ENCODE measurements at places on chromosomes 6 and 20. TPM values are rescaled to one million over a fixed set of nuclear protein-coding genes. Genes with fewer than 3 reads are reported as not detected.

CTCFL gene
- not detected for total RNA-seq

C20orf144 gene
- not detected for total RNA-seq

PSMF1 gene
- 93.3 TPM for total RNA-seq

DNA sequence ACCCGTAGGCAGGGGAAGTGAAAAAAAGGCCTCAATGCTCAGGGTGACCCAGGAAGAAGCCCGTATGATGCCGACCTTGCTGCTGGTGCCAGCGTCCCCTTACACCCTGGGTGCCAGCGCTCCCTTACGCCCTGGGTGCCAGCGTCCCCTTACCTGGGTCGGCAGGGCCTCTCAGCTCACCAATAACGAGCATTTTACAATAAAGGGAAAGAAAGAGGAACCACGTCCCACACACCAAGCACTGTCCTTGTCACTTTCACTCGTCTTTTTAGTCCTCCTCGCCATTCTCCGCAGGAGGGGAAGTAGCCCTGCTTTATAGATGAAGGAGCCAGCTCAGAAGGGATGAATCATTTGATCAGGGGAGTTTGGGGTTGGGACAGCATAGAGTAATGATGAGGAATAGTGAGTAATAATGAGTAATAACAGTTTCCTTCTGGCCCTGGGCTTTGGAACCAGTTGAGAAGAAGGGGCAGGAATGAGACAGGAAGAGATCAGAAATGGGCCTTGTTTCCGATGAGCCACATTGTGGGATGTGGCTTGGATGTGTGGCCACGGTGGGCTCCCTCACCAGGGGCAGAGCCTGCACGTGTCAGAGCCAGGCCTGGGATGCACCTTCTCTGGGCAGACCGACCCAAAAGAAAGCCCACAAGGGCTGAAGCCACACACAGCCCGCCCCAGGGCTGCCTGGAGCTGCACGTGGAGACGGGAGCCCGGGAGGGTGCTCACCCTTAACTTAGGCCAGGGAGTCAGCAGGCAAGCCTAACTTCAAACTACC lies 75.7 kb downstream of the SYNJ2 start:
- DNase-seq: no peak

- DNase-seq: no peak
Measured at GRCh38 chr6:20362623-20363022, 39.1 kb upstream of the E2F3 start.

DNA sequence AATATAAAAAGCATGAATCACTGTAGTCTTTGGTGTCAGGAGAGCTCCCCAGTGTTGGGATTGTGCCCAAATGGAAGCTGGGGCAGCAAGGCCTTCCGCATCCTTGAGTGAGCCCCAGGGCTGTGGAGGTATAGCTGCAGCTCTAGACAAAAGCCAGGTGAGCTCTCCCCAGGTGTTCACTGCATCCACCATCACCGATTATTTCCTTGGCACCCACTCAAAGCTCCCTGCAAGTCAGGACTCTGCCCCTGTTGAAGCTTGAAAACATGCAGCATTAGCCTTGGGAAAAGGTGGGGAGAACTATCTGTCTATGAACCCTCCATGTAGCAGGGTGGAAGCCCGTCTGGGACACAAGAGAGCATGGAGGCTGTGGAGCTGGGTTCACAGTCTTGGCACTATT lies 228.8 kb downstream of the BMP7 start:
- no peak for DNase-seq

DNA sequence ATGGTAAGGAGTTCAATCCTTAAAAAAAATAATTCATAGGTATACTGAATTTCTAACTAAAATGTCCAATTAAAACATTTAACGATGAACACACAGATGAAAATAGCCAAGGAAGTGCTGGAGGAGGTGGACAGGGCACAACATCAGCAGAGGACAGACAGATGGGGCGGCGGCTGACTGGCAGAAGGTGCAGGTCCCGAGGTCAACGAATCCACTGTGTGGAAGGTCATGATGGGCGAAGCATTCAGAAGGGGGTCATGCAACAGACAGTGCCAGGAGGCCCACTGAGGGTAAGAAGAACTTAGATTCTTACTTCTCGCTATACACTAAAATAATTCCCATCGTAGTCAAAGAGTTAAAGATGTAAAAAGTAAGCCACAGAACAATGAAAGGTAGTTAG lies 34.2 kb upstream of the FRMD1 start:
- no peak for DNase-seq

DNA sequence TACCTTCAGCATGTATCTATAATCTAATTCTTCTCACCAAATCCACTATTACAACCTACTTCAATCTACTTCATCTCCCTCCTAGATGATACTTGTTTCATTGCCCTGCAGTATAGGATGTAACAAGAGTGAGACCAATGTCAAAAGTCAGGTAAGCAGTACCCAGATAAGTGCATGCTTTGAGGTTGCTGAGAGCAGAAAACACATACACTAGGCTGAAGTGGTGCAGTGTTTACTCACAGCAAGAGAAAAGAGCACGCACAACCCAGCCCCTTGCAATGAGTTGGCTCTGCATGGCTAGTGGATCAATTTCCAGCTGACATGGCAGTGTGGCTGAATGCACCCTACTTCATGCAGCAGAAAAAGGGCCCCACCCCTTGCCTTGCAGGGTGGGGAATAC lies 199.9 kb downstream of the EPHA7 start:
- DNase-seq: no peak

GRCh38 chr20:44707018-44707579 lies 8.1 kb upstream of the CCN5 start:
- no peak for DNase-seq

GRCh38 chr6:128515550-128516513 lies 4.6 kb downstream of the PTPRK start:
- DNase-seq: no peak

GRCh38 chr20:52261792-52262191 lies 70.2 kb upstream of the ZFP64 start:
- no peak for DNase-seq

GRCh38 chr20:17172836-17173516 lies 53.9 kb upstream of the PCSK2 start:
- DNase-seq: no peak

DNA sequence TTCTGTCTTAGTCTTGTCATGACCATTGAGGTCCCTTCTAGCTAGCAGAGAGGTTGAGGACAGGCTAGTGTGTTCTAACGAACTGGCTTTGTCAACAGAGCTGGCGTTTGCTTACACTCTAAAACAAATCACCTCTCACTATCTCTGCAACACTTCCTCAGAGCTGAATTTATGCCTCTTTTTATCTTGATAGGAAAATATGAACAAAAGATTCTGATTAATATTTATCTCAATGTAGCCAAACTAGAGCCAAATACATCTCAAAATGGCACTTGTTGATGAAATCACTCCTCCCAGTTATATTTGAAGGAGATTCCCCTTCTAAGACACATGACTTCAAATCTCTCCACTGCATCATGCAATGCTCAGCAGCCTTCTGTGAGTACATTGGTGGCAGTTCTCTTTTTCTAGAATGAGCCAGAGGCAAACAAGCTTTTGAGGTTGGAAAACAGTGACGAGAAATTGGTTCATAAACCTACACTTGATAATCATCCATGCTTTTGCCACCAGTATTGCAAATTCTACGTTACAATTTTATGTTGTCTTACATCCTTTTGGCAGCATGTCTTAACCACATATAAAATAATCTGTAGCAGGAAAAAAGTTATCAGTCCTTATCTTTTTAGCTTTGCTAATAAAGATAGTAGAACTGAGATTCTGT lies 615.7 kb upstream of the CITED2 start:
- DNase-seq: no peak
